ENCODE measurements at places on chromosomes 16 and 17. TPM values are rescaled to one million over a fixed set of nuclear protein-coding genes. Genes with fewer than 3 reads are reported as not detected.

- no peak for DNase-seq
These were observed 56.0 kb downstream of the RAP1GAP2 start for GRCh38 chr17:2852221-2852620.

GRCh38 chr17:49991409-49991808 lies 3.6 kb downstream of the DLX3 start:
- no peak for DNase-seq

CES5A gene
- total RNA-seq: not detected

DNA sequence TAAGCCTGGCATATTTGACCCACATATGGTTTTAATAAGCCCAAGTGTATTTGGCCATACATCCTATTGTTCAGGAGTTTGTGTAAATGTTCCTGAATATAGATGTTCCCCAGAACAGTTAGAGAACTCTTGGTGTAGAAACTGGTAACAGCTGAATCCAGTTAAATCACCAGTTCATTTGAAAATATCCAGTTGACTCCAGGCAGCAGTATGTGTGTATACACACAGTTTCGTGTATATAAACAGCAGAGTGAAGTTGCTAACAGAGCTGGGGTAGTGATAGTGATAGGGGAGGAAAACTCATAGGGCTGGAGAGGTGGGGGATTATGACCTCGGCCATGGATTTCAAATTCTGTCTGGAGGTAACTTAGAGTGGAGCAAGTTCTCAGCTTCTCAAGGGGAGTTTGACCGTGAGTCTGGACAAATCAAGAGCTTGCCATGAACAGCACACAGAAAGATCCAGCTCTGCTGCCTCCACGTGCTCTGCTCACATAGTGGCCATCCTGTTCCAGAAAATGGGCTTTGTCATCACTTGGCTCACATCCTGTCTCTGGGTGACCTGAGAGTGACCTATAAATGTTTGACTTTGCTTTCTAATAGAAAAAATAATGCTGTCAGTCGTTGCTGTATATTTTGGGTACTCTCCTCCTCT lies 30.6 kb upstream of the MMD start:
- DNase-seq: peak; percentile 81

DNA sequence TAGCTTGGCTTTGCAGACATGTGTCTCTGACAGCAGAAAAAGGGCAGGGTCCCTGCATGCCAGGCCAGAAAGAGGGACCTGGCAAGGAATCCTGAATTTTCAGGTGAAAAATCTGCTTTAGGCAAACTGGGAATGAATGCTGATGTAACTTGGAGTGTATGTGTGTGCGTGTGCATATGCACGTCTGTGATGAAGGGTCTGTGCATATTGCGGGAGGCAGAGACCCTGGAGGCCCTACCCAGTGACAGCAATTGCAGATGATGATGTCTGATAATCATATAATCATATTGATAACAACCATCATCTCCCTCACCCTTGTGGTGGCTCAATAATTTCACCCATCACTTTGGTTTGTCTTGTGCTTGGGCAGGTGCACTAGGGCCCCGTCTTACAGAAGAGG lies 80.7 kb upstream of the SDK2 start:
- no peak for DNase-seq

DNA sequence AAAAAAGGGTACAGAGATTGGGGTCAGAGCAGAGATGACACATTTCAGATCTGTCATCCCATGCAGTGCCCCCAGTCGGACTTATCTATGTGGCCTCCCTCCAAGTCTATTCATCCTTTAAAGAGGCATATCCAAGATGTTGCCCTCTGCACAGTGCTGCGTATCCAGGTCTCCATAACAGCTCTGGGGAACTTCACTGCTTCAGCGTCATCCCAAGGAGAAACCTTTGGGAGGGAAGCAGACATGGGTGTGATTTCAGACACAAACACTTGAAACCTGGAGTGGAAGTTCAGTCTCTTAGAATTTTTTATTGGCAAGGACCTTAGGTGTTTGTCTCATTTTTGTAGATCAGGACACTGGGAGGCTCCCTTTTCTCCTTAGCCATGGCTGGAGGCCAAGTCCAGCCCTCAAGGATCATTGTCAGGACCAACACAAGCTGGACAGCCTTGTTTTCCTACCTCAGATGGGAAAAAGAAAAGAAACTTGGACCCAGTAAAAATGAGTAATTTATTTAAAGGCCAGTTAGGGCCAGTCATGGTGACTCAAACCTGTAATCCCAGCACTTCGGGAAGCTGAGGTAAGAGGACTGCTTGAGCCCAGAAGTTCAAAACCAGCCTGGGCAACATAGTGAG lies 23.9 kb upstream of the NLK start:
- no peak for DNase-seq

- no peak for DNase-seq
These were observed 250.1 kb upstream of the PSMD7 start for GRCh38 chr16:74046524-74046923.

UTS2R gene
- 10.8 TPM for total RNA-seq

DRC7 gene
- 1.2 TPM for total RNA-seq

GRCh38 chr16:8828541-8829165 lies 31.0 kb downstream of the PMM2 start:
- DNase-seq: no peak

FLII gene
- total RNA-seq: 227 TPM

DNA sequence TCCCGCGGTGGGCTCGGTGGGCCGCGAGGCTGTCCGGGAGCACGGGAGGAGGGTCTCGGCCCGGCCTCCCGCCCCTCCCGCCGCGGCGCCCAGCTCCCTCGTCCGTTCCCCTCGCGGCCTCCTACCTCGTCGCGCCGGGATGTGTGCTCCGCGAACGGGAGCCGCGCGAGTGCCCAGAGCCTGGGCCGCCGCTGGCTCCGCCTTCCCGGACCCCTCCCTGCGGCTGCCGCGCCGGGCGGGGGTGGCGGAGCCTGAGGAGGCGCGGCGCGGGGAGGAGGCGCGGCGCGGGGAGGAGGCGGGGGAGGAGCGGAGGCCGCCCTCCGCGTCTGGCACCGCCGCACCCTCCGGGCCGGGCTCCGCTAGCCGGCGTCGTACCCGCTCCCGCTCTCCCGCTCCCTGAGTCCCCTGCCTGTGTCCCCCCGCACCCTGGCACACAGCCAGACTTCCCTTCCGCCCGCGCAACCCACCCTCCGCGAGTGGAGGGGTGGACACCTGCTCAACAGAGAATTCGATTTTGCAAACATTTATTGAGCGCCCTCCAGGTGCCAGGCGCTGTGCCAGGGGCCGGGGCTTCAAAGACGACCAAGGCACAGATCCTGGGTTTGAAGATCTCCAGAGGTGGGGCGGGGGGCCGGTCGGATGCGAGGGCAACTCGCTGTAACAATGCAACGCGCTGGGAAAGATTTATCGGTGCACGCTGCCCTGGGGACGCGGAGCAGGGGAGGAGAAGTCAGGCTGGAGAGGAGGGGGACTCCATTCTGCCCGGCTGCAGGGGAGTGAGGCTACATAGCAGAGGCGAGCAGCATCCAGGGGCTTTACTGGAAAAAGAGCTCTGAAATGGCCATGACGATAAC lies at the start of gene MPP3:
Gene MPP3, minus strand, starts transcription at position 171 of the 854 bp plus-strand sequence. CDS start 1,240 bp downstream, outside the sequence.
- peak; percentile 80 for DNase-seq

GRCh38 chr17:34917381-34917780 lies 43.9 kb downstream of the CCT6B start:
- no peak for DNase-seq

DNA sequence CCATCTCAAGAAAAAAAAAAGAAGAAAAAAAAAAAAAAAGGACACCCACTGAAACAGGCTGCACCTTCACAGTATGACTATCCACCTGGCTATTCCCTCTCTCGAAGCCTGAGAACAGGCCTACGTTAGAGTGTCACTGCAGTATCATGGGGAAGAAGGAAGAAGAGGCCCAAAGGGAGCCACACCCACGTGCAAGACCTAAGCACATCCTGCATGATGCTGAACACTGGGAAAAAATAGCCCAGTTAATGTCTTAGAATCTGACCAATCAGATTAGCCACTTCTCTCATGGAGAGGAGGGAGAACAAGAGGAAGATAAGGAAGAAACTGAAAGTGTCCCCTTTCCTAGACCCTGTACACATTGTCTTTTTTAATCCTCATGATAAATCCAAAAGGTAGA lies 19.5 kb upstream of the MED13 start:
- no peak for DNase-seq

Data from cardiac muscle cell (in vitro differentiated cells and primary cell).